ENCODE measurements at places on chromosomes 5 and 9.

- DNase-seq: no peak
These were observed 6.7 kb downstream of the SUSD3 start for GRCh38 chr9:93065135-93065720.

GRCh38 chr5:3531320-3531986 lies 64.2 kb upstream of the IRX1 start:
- no peak for DNase-seq

DNA sequence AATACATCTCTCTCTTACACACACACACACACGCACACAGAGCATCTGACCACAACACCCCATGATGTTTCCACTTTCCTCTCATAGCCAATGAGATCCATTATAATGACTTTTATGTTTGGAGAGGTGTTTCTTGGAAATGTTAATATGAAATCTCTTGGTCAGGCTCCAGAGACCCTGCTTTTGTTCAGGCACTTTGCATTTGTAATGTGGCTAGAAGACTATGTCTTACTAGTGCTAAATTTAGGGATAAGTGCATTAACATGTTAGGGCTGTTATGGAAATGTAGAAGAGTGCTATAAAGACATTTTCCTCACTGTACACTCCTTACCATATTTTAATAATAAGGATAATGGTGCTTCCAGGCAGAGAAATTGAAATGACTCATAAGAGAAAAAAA lies 3.8 kb downstream of the CDH9 start:
- DNase-seq: no peak

DNA sequence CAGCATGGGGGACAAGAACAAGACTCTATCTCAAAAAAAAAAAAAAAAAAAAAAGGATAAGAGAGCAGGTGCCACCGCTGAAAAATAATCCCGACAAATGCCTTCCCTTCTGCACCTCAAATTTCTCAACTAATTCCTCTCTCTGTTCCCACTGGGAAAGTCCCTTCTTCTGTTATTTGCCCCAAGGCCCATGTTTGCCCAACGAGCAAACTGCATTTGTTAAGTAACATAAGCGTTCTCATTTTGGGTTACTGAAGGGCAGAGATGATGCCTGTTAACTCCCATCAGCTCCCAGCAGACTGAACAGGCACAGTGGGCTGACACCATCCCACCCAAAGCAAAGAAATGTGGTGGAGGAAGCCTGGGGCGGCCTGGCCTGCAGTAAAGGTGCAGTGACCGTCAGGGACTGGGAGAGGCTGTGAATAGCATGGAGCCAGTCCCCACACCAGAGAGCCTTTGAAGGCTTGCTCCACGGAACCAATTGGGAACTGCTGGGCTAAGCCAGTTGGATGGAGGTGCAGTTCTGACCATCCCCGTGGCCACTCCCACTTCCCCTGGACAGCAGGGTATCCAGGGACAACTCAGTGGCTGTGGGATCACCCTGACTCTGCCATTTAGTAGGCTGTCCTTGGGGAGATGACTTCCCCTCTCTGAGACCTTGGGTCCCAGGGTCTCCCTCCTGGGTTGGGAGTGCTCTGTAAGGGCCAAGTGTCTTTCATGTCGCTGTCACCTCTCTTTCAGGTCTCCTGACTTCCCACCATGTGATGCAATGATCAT lies 149.7 kb upstream of the IER5L start:
- no peak for DNase-seq

GRCh38 chr9:127496974-127497373 lies 45.7 kb downstream of the LRSAM1 start:
- DNase-seq: no peak

DNA sequence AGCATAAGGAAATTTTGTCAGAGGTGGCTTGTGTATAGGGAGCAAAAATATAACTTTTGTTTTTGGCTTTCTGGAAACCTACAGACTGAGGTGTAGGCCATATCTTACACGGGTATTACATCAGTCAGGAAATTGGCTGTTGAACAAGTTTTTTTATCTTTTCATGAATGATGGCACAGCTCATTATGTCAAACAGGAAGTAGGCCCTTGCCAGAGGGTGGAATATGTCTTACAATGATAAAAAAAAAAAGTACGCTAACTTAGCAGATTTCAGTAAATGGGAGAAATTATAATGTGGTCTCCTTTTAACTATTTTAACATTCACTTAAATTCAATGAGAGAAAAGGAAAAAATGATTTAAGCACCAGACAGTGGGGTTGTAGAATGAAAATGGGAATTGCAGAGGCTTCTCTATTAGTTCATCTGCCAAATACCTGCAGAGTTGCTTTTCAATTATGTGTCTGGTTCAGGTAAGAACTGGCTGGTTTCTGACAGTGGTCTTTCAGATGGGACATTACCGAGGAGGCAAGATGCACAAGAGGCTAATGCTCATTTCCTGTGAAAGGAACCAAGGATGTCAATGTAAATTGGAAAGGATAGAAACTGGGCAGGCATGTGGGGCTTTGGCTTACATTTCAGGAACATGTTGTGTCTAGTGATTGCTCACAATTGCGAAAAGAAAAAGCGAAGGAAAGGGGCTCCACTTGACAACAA lies 169.9 kb downstream of the NNT start:
- no peak for DNase-seq

DNA sequence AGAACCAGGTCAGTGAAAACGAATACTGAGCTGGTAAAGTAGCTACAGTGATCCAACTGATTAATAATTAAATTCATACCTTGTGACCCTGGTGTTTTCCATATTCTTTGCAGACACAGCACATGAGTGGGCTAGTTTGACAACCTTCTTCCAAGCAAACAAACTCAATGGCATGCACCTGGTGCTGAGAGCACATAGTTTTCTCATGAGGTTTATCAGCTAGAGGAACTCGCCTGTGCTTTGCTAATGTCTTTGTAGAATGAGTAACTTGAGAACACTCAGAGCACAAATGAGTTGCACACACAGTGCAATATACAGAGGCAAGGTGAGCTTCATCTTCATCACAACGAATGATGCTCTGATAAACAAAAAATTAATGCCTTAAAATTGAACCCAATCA lies 12.6 kb downstream of the TRIM23 start:
- DNase-seq: peak; percentile 62

- no peak for DNase-seq
These were observed 321.8 kb downstream of the PSAT1 start for GRCh38 chr9:78618735-78619134.

DNA sequence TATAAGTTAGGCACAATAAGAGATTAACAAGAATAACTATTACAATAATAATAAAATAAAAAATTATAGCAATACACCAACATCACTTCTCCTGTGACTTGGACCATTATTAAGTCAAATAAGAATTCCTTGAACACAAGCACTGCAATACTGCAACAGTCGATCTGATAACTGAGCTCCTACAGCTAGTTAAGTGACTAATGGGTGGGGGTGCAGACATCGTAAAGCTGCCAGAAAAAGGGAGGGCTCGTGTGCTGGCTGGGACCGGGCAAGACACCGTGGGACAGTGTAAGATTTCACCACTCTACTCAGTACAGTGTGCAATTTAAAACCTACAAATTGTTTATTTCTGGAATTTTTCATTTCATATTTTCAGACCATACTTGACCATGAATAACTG lies 78.8 kb downstream of the SNX24 start:
- DNase-seq: no peak

DNA sequence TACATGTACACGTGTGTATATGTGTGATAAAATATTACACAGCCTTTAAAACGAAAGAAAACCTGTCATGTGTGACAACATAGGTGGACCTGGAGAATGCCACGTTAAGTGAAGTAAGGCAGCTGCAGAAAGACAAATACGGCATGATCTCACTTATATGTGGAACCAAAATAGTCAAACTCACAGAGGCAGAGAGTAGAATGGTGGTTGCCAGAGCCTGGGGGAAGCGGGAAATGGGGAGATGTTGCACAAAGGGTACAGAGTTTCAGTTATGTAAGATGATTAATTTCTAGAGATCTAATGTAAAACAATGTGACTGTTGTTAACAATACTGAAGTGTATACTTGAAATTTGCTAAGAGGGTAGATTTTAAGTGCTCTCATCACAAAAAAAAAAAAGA lies 34.8 kb downstream of the ADAMTS12 start:
- no peak for DNase-seq

DNA sequence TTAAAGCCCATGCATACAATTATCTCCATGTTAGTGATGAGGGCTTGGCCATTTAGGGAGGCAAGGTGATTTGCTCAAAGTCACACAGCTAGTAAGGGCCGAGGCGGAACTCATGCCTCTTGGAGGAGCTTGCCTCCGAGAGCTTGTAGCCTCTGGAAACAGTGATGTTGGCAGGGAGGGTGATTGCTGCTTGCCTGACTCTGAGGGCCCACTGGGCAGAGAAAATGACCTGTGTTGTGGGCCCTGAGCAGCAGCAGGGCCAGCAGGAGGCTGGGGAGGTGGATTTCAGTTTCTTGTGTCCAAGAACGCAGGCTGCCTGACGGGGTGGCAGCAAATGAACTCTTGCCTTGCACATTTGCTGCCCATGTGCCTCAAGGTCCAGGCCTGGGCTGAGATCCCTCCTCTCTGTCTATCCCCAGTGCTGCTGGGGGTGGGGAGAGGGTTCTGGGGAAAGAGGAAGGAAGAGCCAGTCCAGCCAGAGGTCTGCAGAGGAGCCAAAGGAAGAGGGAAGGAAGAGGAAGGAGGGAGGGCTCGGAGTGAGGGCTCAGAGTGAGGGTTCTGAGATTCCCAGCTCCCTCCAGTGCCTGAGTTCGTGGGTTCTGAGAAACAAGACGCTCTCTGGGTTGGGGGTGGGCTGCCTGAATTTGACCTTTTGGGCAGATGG lies 16.2 kb upstream of the PTGS1 start:
- no peak for DNase-seq

- no peak for DNase-seq
These were observed 91.3 kb upstream of the LRRTM2 start for GRCh38 chr5:138966236-138966985.

DNA sequence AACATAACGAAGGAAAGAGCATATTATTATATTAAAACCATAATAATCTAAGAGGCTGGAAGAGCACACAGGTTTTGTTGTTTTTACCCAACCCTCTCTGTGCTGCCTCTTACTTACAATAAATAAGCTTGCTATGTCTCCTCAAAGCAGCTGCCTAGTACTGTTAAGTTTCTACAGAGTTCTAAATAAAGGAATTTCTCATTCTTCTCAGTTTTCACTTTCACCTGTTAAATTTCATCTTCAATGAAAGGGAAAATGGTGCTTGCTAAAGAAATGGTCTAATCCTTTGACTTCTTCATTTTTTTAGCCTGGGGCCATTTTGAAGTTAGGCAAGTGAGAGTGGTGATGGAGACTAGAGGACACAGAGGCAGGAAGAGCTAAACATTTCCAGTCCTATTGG lies 396.1 kb downstream of the MAN2A1 start:
- no peak for DNase-seq

GRCh38 chr5:66741394-66741793 lies 145.2 kb downstream of the MAST4 start:
- no peak for DNase-seq

DNA sequence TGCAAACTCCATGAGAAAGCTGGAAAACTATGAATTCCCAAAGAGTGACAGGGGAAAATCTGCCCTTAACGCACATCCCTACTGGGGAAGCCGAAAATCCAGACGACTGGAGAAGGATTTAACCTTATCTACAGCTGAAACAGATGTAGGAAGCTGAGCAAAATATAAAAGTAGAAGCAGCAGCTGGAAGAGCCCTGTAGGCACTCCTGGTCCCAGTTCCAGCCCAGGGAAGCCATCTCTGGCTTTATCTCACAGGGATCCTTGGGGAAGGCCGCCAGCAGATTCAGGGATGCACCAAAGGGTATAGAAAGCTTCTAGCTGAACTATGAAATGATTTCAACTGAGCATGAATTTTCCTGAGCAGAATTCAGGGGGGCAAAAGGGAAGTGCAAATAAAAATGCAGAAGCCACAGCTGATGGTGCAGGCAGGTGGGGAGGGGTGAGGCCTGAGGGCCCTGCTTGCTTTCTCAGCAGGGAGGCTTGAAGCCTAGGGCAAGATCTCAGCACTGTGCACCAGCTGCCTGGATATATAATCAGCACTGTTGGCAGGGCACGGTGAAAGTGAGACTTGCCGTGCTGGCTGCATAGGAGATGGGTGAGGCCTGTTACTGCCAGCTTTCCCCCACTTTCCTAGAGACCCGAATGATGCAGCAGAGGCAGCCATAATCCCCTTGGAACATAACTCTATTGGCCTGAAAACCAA lies 2019.5 kb upstream of the NUDT12 start:
- no peak for DNase-seq

GRCh38 chr5:76358-77169 lies 15.4 kb upstream of the PLEKHG4B start:
- DNase-seq: no peak

Measured in pancreas (tissue), 10 donors.